CD4-positive, alpha-beta T cell treated with Interleukin-2 at 100 ng/mL for 4 hours (primary cell): ENCODE measurements at places on chromosomes 5 and 9.

DNA sequence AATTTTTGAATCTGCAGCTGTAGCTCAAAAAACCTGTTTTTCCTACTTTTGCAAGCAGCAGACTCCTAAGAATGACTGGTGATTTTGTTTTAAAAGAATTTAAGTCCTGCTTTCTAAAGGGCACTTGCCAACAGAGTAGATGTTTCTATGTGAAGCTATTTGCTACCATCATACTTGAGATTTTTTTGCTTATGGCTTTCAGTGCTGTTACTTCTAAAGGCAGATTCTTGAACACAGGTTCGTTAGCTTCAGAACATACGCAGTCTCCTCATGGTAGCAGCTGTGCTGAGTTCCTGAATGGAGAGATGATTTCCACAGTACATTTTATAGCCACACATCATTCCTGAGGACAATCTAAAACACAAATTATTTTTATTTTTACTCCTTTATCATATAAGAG is 24.4 kb upstream of the ELL2 start:
- no peak for DNase-seq

GRCh38 chr9:1707291-1707690 is 307.9 kb upstream of the SMARCA2 start:
- DNase-seq, result no peak

DNA sequence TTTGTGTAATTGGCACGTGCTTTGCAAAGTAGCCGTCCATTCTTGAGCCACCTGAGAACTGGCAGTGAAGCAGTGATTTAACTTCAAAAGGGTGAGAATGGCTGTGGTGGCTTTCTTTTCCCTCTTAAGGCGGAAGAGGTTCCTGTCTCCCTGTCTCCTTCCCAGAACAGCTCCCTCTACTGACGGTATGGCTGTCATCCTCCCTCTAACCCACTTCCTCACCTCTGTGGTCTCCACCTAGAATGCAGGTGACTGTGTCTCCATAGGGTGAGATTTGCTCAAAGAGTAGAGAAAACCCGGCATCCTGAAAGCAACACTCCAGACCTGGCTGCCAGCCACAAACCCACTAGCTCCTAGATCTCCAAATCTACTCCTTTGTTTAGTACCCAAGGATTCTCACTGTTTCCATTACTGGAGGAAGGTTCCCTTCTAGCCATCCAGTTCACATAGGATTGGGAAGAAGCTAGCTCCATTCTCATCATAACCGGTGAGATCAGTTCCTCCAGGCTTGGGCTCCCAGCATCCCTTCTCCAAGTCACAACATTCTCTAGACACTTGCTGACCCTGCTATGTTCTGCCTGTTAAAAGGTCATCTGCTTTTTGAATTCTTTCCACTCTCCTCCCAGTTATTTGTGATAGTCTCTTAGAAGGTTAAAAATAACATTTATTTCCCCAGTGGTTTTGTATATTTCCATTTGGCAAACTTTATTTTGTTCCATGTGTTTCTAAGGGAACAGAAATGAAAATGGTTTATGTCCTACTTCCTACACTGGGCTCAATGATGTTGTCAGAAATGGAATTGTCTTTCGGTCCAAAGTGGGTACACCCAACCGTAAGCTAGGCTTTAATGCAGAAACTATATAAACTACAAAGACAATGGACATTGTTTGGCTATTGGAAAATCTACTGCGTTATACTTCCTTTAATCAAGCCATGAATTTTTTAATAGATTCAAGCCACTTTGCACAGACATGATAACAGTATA is 269.4 kb downstream of the CWC27 start:
- peak; percentile 45 for DNase-seq

GRCh38 chr9:93010704-93011103 is 47.8 kb upstream of the SUSD3 start:
- DNase-seq, result no peak

- no peak for DNase-seq
Observed at GRCh38 chr9:108048406-108049025, 558.9 kb upstream of the KLF4 start.

- DNase-seq, result no peak
Observed at GRCh38 chr5:132365213-132365612, 4.3 kb upstream of the SLC22A5 start.

DNA sequence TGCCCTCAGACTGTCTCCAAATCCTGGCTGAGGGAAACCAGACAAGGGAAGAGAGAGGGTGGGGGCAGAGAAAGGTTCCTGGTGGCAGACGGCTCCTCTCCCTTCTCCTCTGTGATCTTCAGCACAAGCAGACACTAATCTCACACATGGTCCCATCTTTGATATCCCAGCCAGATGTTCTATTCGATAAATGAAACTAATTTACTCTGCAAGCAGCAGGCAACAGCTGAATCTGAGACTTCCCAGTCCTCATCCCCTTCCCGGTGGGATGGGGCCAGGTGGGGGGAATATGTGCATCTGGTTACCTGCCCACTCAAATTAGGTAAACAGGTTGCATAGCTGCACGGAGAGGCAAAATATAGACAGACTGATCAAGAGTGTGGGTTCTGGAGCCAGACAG is 208.9 kb upstream of the PANK3 start:
- no peak for DNase-seq

- peak; percentile 17 for DNase-seq
Observed at GRCh38 chr5:175520321-175520720, 42.0 kb downstream of the SFXN1 start.

DNA sequence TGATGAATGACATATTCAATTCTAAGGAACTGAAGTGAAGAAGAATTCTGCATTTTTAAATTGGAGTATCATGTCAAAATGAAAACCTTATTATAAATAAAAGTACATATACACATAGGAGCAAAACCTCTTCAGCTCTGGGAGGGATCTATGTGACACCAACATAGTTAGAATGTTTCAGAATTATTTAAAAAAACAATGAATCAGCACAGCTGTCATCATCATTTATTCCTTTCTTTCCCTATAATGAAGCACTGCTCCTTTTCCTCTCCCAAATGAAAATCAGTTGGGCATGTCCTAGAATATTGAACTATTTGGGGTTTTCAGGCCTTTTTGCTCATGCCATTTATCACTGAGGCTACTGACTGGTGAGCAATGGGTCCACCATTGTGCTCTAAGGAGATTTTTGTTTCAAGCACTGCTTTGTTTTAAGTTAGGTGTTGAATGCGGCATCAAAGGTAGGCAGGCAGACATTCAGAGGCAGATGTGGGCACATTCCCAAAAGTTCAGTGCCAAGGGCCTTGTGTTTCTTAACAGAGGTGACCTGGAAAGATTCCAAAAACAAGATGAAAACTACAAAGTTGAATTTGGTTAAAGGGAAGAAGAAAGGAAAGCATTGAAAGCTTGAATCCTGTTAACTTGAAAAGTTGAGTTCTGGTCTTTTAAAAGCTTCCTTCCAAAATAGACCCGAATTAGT is 126.4 kb upstream of the ADAMTSL1 start:
- DNase-seq, result no peak

DNA sequence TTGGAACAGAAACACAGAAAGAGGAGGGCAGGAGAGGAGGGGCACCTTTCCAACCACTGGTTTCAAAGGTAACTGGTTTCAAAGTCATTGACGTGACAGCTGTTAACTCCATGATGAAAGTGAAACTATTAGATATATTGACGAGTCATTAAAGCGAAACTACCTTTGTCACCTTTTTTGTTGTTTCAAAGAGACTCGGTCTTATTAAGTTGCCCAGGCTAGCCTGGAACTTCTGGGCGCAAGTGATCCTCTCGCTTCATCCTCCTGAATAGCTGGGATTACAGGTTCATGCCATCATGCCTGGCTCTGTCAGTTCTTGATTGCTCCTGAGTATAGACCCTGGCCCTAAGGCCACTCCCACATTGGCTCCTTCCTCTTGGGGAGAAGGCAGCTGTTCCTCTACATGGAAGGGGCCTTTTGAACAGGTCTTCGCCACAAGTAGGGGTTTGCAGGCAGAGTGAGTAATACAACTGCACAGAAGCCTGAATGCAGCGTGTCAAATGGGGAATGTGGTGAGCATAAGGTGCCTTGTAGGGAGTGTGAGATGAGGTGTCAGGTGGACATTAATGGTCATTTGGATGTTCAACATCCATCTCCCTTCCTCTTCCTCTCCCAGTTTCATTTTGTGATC is 3.4 kb upstream of the F12 start:
- peak; percentile 63 for DNase-seq

DNA sequence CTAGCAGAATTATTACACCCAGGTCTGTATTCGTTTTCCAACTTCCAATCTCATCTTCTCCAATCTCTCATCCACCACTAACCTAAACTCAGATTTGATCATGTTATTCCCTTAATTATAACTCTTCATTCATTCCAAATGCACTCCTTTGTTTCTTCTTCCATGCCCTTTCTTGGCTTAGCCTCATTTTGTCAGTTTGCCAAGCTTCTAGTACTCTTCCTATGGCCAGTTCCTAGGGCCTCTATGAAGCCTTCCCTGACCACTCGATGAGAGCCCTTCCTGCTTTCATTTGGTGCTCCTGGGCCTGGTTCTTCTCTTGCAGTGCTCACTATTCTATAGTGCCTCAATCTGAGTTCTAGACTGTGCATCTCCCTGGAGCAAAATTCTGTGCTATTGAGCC is 5.8 kb downstream of the FAM219A start:
- no peak for DNase-seq

- no peak for DNase-seq
Observed at GRCh38 chr5:463301-463700, 20.3 kb downstream of the EXOC3 start.

DNA sequence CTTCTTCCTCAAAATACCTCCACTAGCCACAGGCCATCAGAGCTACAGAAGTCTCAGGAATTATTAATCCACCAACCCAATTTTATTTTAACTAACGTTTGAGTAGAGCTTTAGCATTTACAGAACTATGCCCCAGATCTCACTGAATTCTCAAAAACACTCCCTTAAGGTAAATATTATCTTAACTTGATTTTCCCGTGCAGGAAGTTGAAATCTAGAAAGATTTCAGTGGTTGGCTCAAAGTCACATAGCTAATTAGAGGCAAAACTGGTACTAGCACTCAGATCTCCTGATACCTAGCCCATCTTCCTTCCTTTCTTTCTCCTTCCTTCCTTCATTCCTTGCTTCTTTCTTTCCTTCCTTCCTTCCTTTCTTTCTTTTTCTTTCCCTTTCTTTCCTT is 298.3 kb downstream of the ENC1 start:
- DNase-seq, result no peak

- no peak for DNase-seq
Observed at GRCh38 chr9:20178197-20178596, 389.4 kb upstream of the SLC24A2 start.

GRCh38 chr5:176862330-176862995 is 36.7 kb downstream of the HK3 start:
- no peak for DNase-seq

DNA sequence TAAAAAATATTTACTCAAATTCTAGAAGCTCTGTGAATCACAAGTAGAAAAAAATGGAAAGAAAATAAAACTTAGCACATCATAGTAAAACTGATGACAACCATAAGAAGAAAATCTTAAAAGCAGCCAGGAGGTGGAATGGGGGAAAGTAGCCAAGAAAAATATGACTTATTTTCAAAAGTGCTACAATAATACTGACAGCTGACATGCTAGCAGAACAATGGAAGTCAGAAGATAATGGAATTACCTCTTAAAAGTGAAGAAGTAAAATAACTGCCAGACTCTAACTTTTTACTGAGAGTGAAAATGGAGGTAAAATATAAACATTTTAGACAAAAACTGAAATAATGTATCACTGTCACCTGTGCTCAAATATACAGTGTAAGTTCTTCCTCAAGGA is 532.2 kb upstream of the SGCD start:
- DNase-seq, result no peak

- DNase-seq, result no peak
Observed at GRCh38 chr5:177404641-177405179, 4.2 kb upstream of the PFN3 start.

DNA sequence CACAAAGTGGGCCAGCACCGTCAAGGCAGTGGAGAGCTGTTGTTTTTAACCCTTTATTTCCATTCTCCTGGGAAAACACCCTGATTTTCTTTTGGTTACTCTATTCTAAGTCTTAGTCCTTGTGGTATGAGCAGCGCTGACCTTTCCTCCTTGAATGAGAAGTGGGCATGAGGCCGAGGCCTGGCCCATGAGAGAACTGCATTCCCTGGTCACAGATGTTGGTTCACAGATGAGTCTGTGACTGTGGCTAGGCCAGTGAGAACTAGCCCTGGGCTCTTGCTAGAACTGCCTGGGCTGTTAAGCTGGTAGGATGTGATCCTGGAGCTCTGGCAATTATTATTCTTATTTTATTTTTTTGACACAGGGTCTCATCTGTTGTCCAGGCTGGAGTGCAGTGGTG is 71.7 kb upstream of the KLF9 start:
- no peak for DNase-seq

- no peak for DNase-seq
Observed at GRCh38 chr9:116587919-116588318, 99.2 kb upstream of the TRIM32 start.

DNA sequence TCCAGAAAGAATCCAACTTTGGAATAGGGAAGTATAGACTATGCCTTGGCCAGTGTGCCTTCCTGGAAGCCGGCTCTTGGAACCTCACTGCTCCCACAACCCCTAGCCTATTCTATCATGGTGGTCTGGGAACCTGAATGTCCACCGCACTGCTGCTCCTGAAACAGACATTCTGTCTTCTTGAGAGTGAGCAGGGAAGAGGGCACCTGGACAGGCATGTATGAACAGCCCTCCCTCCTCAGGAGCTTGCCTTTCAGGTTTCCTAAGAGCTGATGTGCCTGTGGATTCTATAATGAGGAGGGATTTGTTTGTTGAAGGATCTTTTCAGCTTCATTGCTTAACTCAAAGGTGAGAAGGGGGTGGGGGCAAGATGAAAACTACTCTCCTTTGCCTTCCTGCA is 55.1 kb upstream of the XPA start:
- no peak for DNase-seq

- DNase-seq, result no peak
Observed at GRCh38 chr5:51371052-51371451, 12.2 kb upstream of the ISL1 start.

GRCh38 chr9:105291938-105292337 is 47.5 kb downstream of the SLC44A1 start:
- no peak for DNase-seq

GRCh38 chr5:54363669-54364068 is 53.3 kb upstream of the ARL15 start:
- DNase-seq, result no peak

GRCh38 chr9:105405514-105406131 is 42.2 kb upstream of the FSD1L start:
- peak; percentile 70 for DNase-seq

- DNase-seq, result no peak
Observed at GRCh38 chr5:170192829-170193228, 40.0 kb upstream of the C5orf58 start.

DNA sequence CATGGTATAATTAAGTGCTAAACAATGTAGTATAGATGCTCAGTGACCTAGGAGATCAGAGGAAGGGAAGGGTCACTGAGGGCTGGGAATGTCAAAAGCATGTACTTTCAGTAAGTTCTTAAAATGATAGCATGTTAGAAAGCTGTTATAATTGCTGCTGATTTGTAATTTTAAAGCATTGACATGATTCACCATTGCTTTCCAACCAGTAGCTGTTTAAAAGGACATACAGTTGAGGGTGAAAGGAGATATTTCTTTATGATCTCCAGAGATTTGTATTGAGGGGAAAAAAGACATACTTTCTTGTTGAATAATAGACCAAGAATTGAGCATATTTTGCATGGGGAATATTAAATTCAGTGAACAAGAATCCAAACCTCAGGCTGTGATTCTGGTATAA is 1.2 kb upstream of the SLC1A3 start:
- DNase-seq, result no peak
